ENCODE measurements at places on chromosomes 12 and 14.

GRCh38 chr12:79322905-79323304 is 367.9 kb downstream of the PAWR start:
- no peak for DNase-seq

DNA sequence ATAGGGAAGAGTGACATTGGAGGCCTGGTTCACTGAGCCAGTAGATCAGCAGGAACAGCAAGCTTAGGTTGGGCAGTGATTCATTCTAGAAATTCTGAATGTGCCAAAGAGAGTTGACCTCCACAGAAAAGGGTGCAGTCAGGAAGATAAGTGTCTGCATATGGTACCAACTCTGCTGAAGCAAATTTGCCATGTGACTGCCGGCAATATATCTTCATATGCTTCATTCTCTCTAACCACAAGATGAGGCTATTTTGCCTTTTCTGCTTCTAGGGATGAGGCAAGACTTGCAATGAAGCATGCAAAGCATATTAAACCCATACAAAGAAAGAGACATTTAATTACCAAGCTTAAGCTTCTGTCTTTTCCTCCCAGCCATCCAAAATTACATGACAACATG is 13.6 kb downstream of the CCDC198 start:
- peak; percentile 42 for DNase-seq

DNA sequence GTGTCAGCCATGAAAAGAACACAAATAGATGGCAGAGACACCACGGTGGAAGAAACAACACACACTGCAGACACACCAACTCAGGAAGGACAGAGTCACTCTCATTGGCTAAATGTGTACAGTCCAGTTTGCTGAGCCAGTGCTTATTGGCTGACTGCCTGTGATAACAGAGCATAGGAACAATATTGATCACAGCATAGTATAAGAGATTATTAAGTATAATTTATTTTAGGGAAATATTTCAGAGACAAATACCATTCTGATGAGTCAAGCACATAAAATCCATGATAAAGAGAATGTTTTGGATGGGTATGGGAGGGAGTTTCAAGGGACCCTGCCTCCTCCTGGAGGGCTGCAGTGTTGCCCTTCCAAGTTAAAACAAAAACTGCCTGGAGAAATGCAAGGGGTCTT is 50.9 kb downstream of the BTG1 start:
- DNase-seq: peak; percentile 18

DNA sequence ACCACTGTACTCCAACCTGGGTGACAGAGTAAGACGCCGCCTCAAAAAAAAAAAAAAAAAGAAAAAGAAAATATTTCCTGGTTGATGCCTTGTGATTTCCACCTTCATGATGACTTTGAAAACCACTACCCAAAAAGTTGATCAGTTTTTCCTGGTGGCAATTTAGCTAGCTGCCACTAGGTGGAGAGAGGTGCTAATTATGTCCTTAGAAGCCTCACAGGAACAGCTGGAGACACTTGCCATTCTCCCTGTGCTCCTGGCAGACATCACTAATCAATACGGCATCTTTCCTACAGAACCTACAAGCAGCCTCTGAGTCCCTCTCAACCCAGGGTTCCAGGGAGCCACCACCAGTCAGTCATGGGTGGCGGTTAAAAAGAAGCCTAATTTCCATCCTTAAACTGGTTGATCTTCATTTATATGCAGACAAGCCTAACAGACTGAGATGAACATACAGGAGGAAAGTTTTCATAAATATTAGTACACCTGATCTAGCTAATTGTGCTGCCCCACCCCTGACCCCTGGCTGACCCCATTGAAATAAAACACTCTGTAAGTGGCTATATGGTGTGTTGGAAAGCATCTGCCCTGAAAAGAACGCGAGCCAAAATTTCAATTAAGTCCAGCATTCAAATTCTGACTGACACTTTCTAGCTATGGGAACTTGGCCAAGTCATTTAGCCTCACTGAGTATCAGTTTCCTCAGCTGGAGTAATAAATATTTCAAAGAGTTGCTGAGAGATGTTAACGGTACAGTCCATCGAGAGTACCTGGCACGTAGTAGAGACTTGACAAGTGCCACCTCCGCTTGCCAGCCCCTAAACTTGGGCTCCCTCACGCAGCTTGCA is 6.2 kb upstream of the OAS1 start:
- DNase-seq: peak; percentile 46

GRCh38 chr12:92574051-92574783 is 128.6 kb upstream of the PLEKHG7 start:
- DNase-seq: no peak

- DNase-seq: peak; percentile 81
Measured at GRCh38 chr12:11553871-11554533, 95.5 kb upstream of the ETV6 start.

DNA sequence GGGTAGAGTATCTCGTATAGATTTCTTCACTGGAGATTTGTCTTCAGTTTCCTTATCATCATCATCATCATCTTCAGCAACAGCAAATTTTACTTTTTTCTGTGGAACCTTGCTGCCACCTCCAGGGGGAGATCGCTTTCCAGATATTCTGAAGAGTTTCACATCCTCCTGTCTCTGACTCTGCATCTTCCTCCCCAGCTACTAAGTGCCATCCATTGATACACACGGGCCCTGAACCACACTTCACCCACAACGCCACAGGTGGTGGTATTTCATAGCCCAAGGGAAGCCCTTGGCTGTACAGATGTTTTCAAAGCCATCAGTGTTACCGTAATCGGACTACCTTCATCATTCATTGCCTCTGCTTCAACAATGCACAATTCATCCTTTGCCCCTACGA is 82.2 kb downstream of the PPP2R5C start:
- DNase-seq: no peak

- DNase-seq: no peak
Measured at GRCh38 chr14:33704481-33704880, 246.4 kb downstream of the EGLN3 start.

- peak; percentile 94 for DNase-seq
Measured at GRCh38 chr12:103840876-103841689, at the start of gene NT5DC3. Gene NT5DC3, minus strand, starts transcription at chr12:103841234. Its CDS starts 78 bp downstream, at chr12:103841156.

GRCh38 chr14:96639550-96639949 is 137.4 kb downstream of the PAPOLA start:
- DNase-seq: no peak

DNA sequence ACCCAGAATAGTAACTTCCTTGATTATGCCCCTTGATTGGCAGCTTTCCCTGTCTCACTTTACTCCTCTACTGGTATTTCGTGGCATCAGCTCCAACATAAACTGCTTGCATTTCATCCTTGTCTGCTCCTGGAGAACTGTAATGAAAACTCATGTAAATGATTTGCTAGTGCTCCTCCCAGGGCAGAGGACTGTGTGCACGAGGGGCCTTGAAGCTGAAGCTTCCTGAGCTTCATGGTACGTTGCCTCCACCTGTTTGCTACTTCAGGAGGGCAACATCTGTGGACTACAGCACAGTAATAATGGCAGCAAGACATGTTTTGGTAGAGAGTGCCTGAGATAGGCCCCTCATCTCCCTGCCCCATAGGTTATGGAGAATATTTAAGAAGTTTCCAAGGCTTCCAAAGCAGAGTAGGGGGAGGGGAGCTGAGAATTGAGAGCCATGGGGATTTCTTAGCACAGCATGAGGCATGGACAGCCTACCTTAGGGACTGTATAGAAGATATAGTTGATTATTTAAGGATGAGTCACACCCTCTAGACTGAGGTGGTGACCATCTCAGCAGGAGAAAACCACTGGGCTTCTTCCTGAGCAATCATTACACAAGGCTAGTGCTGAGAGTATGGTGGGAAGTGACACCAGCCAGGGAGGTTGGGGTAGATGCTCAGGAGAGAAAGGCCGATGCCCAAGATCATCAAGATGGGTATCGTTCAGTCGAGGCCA is 29.5 kb downstream of the CCDC198 start:
- no peak for DNase-seq

- peak; percentile 48 for DNase-seq
Measured at GRCh38 chr12:100539202-100539601, 34.3 kb upstream of the GAS2L3 start.

DNA sequence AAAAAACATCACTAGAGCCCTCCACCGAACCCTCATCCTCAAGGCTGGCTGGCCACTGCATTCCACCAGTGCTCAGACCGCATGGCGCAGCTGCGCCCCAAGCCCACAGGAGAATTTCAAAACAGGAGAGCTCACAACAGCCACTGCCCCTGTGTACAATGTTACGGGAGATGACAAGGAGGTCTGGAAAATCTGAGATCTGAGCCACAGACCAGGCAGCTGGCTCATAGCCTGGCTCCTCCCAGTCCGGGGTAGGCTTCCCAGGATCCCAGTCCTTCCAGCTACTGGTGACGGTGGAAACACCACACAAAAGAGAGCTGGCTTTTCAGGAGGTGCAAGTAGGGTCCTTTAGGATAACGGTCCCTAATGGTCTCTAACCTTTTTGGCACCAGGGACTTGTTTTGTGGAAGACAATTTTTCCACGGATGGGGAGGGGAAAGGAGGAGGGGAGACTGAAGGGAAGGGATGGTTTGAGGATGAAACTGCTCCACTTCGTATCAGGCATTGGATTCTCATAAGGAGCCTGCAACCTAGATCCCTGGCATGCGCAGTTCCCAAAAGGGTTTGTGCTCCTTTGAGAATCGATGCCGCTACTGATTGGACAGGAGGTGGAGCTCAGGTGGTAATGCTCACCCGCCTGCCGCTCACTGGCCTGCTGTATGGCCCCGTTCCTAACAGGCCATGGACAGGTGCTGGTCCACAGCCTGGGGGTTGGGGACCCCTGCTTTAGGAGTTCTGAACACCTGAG is 23.0 kb upstream of the NRDE2 start:
- no peak for DNase-seq

GRCh38 chr14:96275177-96276112 is 19.4 kb downstream of the BDKRB1 start:
- DNase-seq: peak; percentile 91

DNA sequence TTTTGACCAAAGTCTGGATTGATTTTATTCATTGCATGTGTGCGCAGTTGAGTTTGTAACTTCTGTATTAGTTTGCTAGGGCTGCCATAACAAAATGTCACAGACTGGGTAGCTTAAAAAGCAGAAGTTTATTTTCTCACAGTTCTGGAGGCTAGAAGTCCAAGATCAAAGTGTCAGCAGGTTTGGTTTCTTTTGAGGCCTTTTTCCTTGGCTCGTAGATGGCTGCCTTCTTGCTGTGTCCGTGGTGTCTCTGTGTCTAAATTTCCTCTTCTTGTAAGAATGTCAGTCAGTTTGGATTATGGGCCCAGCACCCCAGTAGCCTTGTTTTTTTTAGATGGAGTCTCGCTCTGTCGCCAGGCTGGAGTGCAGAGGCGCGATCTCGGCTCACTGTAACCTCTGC is 11.8 kb downstream of the DNM1L start:
- DNase-seq: no peak

- DNase-seq: no peak
Measured at GRCh38 chr14:68730348-68730747, 62.5 kb downstream of the ZFP36L1 start.

DNA sequence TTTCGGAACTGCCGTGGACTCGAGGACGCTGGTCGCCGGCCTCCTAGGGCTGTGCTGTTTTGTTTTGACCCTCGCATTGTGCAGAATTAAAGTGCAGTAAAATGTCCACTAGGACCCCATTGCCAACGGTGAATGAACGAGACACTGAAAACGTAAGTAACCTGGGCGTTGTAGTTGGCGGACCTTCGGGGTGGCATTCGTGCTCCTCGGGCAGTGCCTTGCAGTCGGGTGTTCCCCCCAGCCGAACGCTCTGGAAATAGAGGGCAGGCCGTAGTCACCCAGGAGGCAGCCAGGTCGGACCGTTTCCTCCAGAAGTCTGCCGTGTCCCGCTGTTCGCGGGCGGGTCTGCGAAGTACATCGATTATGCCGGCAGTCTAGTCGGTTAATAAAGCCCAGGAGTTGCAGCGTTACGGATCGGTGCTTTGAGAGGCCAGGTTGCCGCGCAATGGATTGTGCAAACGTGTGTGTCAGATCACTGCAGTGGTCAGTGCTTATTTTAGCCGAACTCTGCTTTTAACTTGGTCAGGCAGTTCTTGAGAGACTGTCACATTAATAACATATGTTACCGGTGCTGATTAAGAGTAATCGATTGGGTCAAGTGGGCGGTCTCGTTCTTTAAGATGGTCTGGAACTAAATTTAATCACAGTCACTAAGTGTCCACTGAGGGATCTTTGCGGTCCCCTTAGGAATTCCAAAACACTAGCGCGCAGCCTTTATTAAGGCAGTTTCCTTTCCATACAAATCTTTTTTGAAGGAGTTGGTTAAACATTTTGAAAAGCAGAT is 906 bp downstream of the MARK3 start:
- DNase-seq: peak; percentile 78

- DNase-seq: no peak
Measured at GRCh38 chr12:25675808-25676207, 122.7 kb upstream of the LMNTD1 start.

DNA sequence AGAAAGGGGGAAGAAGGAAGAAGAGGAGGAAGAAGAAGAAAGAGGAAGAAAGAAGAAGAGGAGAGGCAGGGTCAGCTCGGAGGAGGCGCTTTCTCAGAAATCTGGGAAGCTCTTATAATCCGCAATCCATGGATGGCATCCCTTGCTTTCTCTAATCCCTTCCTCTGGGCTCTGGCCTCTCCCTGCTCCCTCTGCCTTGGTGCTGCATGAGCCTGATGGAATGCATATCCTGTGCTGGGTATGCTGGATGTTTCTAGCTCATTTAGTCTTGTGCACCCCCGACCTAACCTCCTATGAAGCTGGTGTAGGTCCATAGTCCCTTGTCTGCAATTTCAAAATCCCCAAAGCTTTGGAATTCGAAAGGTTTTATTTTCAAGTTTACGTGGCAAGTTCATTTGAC is 94.2 kb upstream of the MYL2 start:
- no peak for DNase-seq

DNA sequence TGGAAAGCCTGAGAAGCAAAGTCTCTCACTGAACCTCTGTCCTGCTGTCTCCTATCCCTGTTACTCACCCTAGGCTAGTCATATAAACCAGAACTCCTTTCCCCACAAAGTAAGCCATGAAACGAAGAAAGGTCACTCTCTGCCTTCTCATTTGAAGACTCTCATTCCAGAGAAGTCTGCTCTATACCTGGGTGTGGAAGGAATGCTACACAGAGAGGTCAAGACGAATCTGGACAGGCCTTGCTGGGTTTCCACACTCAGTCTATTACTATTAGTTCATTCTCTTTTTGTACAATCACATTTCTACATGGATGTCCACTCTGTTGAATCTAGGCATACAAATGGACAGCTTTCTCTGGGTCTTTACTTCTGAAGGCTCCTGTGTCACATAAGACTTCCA is 2.4 kb upstream of the AEBP2 start:
- no peak for DNase-seq

DNA sequence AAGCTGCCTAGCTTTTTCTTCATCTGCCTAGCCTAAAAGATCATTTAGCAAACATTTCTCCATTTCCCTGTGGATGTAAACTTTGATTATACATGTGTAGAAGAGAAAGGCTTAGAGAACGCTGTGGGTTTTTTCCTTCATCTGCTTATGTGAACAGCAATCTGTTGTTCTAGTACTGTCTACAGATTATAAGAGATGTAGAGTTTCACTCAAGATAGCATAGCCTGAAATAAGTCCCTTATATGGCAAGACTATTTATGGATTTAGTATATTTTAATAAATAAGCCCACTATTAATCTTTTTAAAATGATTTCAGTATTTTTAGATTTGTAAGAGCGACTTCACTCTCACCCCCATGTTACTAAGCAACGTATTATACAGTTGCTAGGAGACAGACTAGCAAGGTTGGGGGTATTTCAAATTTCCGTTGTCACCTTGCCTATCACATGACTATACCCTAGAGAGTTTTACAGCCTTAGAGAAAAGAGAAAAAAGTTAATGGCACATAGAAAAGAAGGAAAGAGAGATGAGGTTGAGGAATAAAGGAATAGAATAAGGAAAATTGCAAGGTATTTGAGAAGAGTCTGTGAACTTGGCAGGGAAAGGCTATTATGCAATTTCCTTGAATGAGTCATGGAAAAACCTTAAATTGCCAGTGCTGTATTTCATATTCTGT is 12.2 kb upstream of the TUBA1A start:
- DNase-seq: peak; percentile 93

GRCh38 chr14:67729072-67729885 is 27.6 kb downstream of the RDH12 start:
- no peak for DNase-seq

Data from adipocyte (in vitro differentiated cells).